ENCODE measurements at places on chromosomes 6 and 20.

DNA sequence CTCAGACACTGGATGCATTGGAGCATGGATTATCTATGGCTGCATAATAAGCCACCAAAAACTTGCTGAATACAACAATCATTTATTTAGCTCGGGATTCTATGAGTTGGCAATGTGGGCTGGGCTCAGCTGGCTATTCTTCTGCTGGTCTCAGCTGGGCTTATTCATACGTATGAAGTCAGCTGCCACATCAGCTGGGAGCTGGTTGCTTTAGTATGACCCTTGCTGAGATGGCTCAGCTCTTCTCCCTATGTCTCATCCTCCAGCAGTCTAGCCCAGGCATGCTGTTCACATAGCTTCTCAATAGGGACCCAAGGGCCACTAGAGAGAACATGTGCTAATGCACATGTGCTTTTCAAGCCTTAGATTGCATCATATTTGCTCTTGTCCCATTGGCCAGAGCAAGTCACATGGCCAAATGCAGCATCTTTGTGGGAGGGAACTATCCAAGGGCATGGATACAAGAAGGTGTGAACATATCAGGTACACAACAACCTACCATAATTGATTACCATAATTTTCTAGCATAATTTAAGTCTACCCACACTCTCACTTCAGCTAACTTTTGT is 444.6 kb downstream of the KIF16B start:
- DNase-seq = no peak

DNA sequence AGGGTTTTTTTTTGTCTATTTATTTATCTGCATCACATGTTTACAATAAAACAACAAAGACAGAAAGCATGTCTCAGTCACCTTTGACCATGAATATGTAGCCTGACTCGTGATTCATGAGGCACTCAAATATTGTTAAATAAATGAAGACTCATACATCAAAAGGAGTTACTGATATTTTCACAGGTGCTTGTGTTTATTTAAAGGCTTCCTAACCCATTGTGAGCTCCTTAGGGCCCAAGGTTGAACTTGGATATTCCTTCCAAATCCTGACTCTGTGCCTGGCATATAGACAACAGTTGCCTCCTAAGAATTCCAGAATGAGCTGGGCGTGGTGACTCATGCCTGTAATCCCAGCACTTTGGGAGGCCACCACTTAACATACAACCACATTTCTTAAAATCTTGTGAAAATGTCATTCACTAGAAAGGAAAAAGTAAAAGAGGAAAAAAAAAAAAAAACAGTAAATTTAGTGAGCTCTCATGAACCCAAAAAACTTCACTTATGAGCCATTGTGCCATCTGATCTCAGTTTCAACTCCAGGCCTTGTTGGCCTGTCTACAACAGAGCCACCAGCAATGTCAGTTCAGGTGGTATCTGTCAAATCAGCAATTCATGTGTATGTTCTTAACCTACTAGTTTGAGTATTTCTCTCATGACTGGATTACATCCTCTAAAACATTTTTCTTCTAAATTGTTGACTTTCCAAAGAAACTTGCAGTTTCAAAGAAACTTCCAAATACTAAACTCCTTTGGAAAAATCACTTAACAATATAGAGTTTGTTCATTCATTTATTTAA is 162.7 kb upstream of the MARCKS start:
- DNase-seq = no peak

GRCh38 chr6:88359530-88360202 is 193.5 kb upstream of the CNR1 start:
- DNase-seq = peak; percentile 40

- no peak for DNase-seq
Observed at GRCh38 chr6:125041740-125042459, 79.7 kb downstream of the RNF217 start.

GRCh38 chr20:59994697-59995122 is 36.5 kb downstream of the CDH26 start:
- DNase-seq = no peak

DNA sequence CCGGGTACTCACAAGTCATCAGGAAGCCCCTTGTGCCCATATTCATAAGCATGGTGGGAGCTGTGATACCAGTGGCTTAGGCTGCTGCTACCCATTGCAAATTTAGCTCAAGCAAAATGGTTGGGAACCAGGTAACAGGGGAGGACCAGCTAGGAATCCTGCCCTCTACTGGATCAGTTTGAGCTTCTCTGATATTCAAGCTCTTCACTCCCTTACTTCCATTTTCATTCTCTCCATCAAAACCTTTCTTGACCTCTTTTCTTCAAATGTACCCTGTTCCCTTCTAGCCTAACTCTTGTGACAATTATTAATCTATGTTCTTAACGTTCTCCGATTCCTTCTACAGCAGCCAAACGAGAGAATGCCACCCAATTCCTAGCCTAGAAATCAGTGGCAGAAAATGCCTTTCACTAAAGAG is 9.7 kb downstream of the NOL7 start:
- DNase-seq = peak; percentile 10

GRCh38 chr20:37598575-37599342 is 71.1 kb upstream of the BLCAP start:
- DNase-seq = no peak

- DNase-seq = no peak
Observed at GRCh38 chr6:149642829-149643580, 5.5 kb downstream of the KATNA1 start.

- no peak for DNase-seq
Observed at GRCh38 chr6:29702519-29703103, 20.6 kb upstream of the HLA-F start.

DNA sequence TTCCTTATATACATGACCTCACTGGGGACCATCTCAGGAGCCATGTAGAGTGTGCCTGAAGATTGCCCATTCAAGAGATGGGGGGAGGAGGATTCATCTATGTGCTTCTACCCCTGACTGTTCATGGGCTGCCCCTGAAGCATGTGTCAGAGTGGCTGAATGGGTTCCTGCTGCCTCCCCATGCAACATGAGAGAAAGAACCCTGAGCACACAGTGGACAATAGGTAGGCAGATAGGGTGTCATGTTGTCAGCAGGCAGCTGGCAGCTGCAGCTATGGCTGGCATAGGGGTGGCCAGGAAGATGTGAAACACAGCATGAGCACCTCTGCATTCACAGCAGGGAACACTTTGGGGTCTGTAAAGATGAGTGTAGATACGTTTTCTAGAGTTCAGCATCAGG is 208.4 kb upstream of the CNR1 start:
- no peak for DNase-seq

GRCh38 chr20:12617076-12617475 is 391.7 kb upstream of the SPTLC3 start:
- DNase-seq = no peak

DNA sequence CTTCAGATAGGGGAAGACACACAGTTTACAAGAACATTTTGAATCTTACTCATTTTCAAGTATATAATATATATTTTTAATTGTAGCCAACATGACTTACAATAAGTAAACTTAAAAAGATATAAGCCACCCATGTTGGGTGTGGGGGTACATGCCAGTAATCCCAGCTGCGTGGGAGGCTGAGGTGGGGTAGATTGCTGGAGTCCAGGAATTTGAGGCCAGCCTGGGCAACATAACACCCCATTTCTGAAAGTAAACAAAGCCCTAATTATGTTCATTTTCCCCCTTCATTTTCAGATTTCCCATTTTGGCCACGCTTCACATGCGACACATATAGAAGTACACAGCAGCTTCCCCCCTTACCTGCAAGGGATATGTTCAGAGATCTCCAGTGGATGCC is 30.5 kb downstream of the SERPINB6 start:
- no peak for DNase-seq

GRCh38 chr6:121430514-121431460 is 4.7 kb upstream of the GJA1 start:
- DNase-seq = peak; percentile 34

GRCh38 chr6:134398453-134398852 is 80.5 kb upstream of the SGK1 start:
- DNase-seq = no peak

DNA sequence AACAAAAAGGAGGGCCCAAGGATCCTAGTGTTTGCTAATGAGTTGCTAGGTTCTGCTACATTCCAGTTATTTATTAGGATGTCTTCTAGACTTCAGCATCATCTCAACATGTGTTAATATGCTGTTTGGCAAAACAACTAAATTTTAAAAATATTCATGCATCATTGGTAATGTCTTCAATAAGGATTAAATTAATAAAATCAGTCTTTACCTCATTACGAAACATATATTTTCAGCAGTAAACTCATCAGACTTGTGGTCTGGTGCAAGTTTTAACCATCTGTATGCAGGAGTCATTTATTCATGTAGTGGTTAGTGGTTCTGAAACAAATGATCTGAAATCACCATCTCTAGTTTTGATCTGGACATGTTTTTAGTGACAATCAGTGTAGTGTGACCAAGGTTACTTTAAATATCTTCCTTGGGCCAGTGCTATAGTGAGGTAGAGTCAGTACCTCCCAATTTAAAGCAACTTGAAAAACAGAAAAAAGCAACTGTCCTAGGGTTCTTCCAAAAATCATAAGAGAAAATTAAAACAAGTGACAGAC is 85.0 kb upstream of the KCNK16 start:
- DNase-seq = no peak

DNA sequence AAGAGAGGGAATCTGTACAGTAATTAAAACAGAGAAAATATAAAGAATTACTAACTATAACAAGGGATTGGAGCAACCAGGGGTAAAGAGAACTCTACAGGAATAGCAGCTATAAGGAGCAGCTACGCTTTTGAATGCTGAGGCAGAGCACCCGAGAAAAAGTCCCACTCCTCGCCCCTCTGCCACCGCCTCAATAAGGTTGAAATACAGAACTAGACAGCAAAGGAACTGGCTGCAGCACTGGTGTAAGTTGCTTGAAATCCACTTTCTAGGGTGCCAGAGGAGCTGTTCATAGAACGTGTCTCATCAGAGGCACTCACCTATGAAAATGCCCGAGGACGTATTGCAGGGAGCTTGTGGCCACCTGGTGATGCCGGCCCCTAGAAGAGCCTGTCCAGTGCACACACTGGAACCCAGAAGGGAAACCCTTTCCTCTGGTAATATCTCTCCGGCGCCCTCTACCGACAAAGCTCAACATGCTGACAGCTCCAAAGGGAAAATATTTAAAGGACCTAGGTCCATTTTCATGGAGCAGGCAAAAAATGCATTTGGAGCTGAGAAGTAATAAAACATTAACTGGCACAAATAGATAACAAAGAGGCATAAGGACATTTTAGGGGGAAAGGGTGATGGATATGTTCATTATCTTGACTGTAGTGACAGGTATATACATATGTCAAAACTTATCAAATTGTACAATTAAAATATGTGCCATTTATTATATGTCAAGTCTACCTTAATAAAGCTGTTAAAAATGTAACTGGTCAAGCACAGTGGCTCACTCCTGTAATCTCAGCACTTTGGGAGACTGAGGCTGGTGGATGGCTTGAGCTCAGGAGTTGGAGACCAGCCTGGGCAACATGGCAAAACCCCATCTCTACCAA is 137.4 kb upstream of the HDAC2 start:
- DNase-seq = peak; percentile 37

DNA sequence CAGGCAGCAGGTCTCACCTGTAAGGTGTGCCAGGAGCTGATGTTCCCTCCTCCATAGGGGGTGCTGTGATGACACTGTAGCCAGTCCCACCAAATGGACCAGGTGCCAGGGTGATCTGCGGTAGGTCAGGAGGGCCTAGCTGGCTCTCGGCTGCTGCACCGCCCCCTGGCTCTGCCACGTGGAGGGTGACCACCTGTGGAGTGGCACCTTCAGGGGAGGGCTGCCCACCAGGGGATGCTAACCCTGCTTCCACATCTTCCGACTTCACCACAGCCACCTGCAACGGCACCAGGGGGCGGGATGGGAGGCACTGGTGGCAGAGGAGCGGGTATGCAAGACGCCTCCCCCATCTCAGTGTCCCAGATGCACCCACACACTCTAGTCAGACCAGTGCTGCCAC is 18.3 kb downstream of the ZNF335 start:
- no peak for DNase-seq

DNA sequence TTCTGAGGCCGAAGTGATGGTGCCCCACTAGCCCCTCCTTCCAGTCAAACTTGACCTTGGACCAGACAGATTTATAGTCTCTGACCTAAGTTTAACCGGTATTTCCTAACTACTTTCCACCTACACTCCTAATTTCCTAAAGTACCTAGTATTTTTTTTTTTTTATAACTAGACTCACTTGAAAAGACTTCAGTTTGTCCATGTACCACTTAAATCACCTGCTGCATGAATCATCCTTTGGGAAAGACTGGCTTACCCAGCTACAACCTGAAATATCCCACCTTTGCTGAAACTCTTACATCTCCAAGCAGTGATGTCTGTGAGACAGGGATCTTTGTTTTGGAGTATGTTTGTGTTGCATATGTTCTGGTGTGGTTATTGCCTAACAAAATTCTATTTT is 71.1 kb downstream of the ZDHHC14 start:
- no peak for DNase-seq

GRCh38 chr6:139713424-139713823 is 339.0 kb upstream of the CITED2 start:
- DNase-seq = no peak

- no peak for DNase-seq
Observed at GRCh38 chr6:130655586-130655985, 171.6 kb upstream of the SMLR1 start.

DNA sequence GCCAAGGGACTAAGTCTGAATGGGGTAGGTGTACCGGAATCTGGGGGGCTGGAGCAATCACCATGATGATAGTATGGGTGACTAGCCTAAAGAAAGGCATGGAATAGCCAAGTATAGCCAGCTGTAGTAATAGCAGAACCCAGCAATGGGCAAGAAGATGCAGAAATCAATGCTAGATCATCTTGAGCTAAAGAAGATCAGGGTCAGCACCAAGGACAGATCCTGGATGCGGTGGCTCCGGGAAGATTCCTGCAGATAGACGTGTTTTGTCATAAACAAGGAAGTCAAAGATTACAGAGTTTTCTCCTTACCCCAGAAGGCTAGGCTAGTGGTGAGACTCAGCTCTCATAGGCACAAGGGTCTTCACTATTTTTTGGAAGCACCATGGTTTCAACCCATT is 561.6 kb upstream of the CHD6 start:
- DNase-seq = no peak

DNA sequence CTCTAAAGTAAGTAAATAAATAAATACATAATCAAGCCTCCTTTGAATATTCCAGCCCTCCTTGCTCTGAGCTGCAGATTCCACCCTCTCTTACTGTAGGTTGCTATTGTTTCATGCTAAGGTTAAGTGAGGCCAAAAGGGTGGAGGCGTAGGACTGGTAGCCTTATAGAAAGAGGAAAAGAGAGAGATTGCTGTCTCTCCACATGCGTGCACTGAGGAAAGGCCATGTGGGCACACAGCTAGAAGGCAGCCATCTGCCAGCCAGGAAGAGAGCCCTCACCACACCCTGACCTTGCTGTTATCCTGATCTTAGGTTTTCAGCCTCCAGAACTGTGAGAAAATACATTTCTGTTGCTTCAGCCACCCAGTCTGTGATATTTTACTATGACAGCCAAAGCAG is 87.4 kb upstream of the SHLD1 start:
- DNase-seq = no peak

DNA sequence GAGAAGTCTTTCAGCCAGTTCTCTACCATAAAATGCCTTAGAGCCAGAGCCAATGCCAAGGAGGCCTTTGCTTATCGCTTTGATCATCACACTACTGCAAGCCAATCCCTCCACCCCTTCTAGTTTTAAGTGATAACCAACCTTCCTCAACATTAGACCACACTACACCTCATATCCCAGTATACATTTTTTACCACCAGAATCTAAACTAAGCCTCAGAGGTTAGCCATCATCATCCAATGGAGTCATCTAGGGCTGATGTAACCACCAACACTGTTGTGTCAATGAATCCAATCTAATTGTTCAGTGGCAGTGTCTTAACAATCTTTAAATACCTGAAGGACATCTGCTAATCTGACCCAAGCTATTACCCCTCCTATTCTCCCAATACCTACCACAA is 6.4 kb downstream of the ZUP1 start:
- no peak for DNase-seq
